Frontal cortex (tissue), 4 donors: ENCODE measurements at places on chromosomes 2 and 18.

GRCh38 chr2:11397513-11397912 lies 53.1 kb upstream of the ROCK2 start:
- no peak for DNase-seq

GRCh38 chr18:22214731-22215528 lies 45.5 kb downstream of the GATA6 start:
- no peak for DNase-seq

DNA sequence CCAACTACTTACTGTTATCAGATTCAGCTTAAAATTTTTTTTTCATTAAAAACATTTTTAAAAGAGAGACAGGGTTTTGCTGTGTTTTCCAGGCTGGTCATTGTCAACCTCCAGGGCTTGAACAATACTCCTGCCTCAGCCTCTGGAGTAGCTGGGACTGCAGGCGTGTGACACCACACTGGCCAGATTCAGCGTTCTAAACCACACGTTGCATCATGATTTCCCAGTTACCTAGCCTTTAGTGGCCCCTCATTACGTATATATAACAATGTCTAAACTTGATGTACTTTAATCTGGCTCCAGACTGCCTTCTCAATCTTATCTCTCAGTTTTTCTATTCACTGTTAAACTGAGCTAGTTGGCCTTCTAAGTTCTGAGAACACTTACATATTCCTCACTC lies 89.6 kb downstream of the COMMD1 start:
- DNase-seq, result no peak

GRCh38 chr2:178070824-178071223 lies 1.8 kb downstream of the PDE11A start:
- DNase-seq, result no peak

- DNase-seq, result no peak
Observed at GRCh38 chr2:138185827-138186226, 221.6 kb downstream of the HNMT start.

DNA sequence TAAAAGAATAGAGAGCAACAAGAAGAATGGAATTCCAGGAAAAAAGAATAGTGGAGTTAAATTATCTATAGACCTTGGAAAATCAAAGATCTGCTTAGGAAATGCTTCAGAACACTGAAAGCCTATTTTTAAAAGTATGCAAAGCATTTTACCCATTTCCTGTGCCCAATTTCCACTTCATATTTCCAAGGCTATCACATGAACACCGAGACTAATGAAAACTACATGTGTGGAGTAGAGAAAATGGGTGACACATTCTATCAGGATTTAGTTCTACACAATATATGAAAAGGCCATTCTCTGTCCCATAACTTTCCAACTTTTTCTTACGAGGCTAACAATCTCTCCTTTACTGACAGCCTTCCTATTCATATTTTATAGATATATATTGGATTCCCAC lies 279.4 kb downstream of the CCDC178 start:
- no peak for DNase-seq

DNA sequence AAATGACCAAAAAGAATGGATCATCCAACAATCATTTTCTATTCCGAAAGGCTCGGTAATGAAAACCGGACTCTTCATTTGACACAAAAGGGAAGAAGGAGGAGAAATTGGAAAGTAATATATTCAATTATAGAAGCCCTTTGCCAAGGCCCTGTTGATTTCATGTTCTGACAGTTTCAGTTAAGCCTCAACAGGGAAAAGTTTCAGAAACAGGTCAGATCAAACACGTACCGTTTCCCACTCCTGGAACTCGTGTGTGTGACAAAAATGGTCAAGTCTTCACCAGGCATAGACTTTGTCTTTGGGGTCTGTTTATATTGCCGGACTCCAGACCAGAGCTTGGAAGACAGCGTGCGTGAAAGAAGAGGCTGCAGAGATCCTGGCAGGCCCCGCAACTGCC lies 101.3 kb upstream of the BCL2L11 start:
- DNase-seq, result no peak

DNA sequence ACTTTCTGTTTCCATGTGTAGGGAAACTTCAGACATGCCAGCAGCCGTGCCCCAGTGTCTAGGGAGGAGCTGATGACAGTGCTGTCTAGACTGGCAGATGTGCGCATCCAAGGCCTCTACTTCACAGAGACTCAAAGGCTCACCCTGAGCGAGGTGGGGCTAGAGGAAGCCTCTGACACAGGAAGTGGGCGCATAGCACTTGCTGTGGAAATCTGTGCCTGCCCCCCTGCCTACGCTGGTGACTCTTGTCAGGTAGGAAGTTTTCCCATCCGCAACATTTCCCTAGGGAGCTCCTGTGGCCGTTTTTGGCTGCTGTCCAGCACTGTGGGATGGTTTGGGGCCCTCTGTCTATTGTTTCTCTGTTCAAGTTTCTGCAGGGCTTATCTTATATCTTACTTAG lies 143.1 kb upstream of the TTC39C start:
- no peak for DNase-seq
